Stomach (tissue), 19 donors: ENCODE measurements at places on chromosomes 1 and 21. TPM values are rescaled to one million over a fixed set of nuclear protein-coding genes. Genes with fewer than 3 reads are reported as not detected.

CLDN8 gene
- 4.1 TPM for total RNA-seq

LEMD1 gene
- not detected for total RNA-seq

NCMAP gene
- 0.89 TPM for total RNA-seq

DNA sequence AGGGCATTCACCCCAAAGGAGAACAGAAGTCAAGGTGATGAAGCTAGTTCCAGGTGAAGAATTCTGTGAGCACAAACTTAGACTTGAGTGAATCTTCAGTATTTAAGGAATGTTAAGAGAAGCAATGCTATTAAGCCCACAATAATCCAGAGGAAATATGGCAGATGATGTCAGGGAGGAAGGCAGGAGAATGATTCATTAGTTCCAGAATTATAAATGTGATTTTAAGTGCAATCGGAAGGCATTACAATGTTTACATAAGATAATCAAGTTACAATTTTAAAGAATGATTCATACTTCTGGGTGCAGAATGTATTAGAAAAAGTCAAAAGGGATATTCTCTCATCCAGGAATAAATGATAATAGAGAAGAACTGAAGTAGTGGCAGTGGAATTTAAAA, 545.2 kb upstream of the BRINP3 start:
- no peak for DNase-seq
